ENCODE measurements at places on chromosomes 16 and 17.

- no peak for DNase-seq
These were observed 166.5 kb upstream of the PLCG2 start for GRCh38 chr16:81612351-81613163.

DNA sequence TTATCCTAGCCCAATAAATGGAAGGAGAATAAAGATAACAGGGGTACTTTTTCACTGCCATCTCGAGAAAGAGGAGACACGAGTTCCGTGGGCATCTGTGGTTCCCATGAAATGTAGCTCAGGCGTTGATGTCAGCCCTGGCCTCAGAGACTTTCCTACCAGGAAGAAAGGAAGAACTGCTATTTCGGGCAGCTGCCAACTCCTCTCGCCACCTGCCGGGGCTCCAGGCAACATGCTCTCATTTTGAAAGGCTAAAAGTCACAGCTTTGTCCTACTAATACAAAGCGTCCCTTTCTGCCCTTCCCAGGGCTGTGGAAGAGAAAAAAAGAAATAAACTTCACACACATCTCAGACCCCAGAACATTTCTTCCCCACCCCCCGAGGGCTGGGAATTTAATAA is 65.8 kb downstream of the DHRS7C start:
- DNase-seq: no peak

DNA sequence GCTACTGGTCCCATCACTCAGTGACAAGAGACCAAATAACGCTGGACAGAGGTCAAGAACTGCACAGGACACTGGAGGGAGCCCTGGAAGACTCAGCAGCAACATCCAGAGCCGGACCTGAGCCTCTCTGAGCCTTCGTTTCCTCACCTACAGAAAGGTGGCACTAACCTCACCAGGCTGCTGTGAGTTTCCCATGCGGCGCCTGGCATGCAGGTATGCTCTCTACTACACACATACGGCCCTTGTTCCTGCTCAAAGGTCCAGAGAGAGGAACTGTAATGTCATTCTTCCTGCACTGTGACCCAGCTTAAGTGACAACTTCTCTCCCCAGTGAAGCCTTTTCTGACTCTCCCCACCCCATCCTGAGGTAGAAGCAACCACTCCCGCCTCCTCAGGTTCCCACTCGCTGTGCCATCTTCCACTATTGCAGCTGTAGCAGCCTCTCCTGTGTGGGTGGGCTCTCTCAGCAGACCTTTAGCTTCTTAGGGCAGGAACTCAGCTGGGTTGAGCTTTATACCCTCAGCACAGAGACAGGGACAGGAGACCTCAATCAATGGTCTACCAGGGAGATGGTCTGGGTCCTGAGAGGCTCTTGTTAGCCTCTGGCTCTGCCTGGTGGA is 43.9 kb upstream of the SREBF1 start:
- DNase-seq: no peak

GRCh38 chr17:45243750-45244149 is 18.1 kb downstream of the SPATA32 start:
- no peak for DNase-seq

DNA sequence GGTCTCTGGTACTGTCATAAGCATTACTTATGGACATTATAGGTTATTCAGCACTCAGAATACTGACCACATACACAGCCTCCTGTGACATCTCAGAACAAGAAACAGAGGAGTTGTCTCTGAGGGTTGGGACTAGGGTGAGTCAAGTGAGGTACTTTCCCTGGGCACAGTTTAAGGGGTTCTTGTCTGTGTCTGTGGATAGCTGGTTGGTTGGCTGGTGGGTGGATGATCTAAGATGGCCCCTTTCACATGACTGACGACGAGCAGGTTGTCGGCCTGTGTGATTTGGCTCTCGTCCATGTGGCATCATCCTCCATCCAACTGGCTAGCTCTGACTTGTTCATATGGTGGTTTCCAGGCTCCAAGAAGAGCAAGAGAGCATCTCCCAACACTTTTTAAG is 163.9 kb downstream of the PRKCB start:
- DNase-seq: peak; percentile 12

DNA sequence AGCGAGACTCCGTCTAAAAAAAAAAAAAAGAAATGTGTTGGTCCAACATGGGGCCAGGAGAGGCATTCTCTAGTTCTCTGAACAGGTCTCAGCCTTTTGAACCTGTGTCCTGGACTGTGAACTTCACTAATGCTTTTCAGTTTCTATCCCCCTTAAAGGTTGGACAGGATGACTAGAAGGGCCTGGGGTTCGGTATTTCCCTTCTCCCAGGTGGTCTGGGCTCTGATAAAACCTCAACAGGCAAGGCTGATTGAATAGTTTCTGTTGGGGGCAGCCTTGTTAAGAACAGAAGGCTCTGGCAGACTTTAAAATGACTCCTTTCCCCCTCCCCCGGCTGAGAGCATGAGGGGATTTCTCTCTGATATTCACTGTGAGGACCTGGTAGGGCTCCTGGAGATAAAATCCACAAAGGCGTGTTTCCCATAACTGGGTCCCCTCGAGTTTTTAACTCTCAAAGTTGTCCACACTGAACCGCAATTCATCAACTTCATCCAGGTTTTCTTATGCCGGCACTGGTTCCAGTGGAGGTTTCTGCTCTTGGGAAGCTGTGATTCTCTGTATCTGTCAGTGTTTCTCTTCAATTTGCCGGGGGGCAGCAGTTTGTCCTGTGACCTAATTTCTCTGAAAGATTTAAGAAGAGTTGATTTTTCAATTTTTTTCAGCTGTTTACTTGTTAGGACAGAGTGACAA is 91.3 kb downstream of the METRNL start:
- DNase-seq: no peak

- no peak for DNase-seq
These were observed 3.4 kb upstream of the BECN1 start for GRCh38 chr17:42827472-42827871.

- DNase-seq: no peak
These were observed 28.2 kb downstream of the NEUROD2 start for GRCh38 chr17:39579318-39580081.

DNA sequence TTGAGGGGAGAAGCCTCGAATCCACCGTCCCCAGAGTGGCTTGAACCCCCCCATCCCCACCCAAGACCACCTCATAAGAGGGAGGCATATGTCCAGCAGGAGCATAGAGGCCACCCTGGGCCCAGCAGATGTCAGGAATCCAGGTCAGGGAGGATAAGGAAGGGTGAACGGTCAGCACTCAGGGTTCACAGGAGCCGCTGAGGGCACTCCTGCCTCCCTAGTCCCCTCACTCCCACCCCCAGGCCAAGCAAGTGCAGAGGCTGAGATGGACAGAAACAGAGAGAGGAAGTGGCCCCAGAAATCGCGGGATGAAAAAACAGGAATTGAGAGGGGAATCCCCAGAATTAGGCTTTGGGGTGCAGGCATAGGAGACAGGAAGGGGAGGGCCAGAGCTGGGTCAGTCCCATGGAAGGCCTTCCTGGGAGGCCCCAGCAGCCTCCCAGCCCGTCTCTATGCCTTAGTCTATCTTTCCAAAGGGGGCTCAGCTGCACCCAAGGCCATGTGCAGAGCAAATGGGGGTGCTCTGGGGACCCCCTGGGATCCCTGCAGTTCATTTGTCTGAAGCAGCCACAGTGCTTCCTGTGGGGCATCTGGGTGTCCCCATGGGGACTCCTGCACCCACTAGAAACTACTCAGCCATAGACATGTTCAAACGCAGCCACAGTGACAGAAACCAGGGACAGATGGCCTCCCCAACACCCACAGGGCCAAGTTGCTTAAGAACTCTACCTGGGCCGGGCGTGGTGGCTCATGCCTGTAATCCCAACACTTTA is 1.7 kb downstream of the CMTM3 start:
- no peak for DNase-seq

DNA sequence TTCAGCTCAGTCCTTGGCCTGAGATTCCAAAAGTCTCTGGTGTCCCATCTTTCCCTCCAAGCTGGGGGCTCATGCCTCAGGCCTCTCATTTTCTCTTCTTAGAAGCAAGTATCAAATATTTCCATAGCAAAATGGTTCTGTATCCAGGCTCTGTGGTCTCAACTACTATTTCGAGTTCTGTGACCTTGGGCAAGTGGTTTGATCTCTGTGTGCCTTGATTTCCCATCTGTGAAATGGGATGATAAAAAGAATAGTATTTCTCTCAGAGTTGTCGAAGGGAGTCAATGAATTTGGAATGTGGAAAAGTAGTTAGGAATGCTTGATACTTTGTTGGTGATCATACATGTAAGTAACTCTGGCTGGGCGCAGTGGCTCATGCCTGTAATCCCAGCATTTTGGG is 6.4 kb downstream of the SYT17 start:
- DNase-seq: no peak

GRCh38 chr16:17331071-17331607 is 139.6 kb downstream of the XYLT1 start:
- DNase-seq: no peak

DNA sequence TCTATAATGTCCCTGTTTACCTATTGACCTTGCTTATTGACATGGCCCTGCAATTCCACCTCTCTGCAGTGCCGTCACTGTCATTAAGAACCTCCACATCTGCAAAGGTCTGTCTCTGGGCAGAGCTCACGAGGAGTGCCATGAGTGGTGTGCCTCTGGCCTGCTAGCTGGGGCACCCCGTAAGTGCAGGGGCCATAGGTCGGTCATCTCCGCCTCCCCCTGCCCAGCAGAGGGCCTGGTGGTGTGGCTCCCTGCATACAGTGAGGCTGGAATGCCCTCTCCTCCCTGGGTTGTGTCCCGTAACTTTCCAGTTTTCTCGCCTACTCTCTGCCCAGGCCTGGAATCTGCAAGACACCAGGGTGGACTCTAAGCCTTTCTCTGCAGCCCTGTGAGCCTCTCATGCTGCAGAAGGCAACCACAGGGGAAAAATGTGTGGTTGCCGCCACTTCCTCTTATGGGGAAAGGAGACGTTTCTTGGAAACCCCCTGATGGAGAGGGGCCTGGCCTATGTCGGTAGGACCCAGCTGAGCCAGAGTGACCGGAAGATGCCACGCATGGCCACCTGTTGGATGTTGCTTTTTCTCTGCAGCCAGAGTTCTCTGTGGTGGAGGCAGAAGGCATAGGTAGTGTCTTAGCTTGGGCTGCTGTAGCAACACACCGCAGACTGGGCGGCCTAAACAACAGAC is 2.7 kb upstream of the SNX20 start:
- no peak for DNase-seq

DNA sequence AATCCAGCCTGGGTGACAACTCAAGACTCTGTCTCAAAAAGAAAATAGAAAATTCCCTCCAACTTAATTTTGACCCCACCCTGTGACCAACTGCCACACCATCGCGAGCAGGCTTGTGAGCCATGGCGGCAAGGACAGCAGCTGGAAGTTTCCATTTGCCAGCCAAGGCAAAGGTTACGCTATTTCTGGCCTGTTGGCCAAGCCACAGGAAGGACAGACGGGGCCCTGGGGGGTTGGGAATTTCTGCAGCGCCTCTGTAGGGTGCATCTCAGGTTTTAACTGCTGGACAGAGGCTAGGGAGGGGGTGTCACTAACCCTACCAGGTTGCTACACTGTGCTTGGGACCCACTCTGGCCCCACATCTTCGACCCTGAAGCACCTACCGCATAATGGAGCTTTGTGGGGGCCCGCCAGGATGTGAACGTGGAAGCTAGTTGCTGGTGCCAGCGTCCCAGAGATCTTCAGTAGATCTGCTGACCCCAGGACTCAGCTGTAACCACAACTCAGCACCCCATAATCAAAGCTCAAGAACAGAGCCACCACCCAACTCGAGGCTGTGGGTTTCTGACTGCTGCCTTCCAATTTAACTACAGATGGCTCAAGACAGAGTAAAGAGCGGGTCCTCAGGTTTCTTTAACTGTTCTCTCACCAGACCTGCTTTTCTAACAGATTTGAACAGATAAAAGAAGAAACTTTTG is 10.9 kb downstream of the KIFC3 start:
- no peak for DNase-seq

- no peak for DNase-seq
These were observed 44.1 kb upstream of the MYH10 start for GRCh38 chr17:8674344-8675305.

DNA sequence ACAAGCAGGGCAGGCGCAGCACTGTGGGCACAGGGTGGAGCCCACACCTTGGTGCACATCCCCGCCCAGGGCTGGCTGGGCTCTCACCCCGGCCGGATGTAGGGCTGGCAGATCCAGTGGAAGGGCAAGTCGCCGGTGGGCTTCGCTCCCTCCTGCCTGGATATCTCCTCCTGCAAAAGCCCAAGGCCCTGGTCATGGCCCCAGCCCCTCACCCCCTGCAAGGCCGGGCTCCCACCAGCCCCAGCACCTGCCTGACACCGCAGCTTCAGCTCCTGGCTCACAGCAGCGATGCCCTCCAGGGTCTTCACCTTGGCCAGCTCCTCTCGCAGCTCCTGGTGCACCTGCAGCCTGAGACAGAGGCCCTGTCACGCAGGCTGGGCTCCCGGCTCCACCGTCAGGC is 5.0 kb downstream of the DUS1L start:
- DNase-seq: no peak

- no peak for DNase-seq
These were observed 924 bp downstream of the SMARCD2 start for GRCh38 chr17:63841350-63842172.

GRCh38 chr17:80747469-80747868 is 202.8 kb downstream of the RPTOR start:
- DNase-seq: no peak

DNA sequence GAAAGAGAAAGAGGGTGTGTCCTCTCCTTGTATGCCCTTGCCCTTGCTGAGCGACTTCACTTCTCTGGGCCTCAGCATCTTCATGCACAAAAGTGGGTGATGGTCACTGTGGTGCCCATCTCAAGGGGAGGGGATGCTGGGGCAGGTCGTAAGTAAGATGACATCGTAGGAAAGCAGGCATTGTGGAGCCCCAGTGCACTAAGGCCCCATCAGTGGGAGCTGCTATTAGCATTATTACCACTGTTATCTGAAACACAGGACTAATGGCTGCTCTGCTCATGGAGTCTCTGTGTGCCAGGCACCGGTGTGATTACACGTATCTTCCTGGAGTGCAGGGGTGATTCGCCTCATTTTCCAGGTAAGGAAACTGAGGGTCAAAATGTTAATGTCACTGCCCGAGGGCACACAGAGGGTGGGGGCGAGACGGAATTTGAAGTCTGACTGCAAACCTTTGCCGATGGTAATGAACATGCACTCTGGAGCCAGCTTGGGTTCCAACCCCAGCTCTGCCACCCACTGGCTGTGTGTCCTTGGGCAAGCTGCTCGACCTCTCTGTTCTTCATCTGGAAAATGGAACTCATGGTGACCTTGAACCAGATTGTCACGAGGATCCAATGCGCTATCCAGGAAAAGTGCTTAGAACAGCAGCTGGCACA is 63.2 kb upstream of the GSE1 start:
- no peak for DNase-seq

GRCh38 chr16:26863931-26864330 is 202.8 kb upstream of the C16orf82 start:
- DNase-seq: no peak

DNA sequence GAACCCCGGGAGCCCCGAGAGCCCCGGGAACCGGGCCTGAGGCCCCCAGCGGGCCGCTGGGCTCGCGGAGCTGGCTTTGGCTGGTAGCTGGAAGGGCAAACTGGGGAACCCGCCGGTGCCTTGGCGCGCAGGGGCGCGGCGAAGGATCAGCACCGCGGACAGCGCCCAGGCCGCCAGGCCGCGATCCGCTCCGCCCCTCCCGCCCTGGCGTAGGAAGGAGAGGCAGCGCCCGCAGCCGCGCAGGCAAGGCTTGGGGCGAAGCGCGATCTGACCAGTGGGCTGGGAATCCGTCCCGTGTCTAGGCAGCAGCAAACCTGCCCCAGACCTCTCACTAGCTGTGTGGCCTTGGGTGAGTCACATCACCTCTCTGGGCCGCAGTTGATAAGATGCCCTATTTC is 331 bp upstream of the CCDC92B start:
- DNase-seq: peak; percentile 70

- no peak for DNase-seq
These were observed 939 bp downstream of the CORO6 start for GRCh38 chr17:29621751-29622194.
